RCC 7860 (cell line): ENCODE measurements at places on chromosomes 5 and 9.

DNA sequence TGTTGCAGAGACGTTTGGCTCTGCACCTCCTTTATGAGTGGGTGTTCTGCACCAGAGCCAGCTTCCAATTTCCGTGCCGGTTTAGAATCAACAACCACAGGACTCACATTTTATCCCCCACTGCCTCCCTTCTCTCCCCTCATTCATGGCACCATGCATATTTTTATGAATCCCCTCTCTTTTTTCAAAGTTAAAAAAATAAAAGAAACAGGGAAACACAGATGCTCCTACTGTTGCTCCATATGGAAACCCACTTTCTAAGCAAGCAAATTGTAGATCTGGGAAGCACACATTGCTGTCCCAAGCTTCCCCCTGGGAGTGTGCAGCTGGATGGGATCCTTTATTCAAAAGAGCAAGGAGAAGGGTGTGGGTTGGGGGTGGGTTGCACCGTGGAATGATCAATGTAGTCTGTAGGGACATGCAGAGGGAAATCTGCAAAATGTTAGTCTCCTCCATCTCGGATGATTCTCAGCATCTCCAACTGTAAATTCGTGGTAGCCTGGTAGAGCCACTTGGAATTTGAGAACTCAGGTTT, 410.0 kb upstream of the ADAMTSL1 start:
- no peak for DNase-seq

DNA sequence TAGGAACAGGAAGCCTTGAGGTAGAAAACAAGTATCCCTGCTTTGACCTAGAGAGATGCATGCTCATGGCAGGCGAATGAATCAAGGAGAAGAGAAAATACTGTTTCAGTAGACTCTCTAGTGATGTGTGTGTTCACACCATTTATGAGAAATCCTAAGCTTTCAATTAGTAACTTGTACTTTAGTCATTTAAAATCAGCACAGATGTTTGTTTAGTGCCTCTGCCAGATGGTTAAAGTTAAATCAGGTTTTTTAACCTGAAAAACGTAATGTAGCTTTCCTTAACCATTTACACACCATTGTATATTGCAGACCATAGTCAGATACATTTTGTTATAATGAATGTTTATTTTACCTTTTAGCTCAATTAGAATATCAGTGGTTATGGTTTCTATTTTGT, 5.0 kb downstream of the TJP2 start:
- DNase-seq = no peak

- no peak for DNase-seq
Observed at GRCh38 chr9:83981126-83981871, 694 bp downstream of the RMI1 start.

DNA sequence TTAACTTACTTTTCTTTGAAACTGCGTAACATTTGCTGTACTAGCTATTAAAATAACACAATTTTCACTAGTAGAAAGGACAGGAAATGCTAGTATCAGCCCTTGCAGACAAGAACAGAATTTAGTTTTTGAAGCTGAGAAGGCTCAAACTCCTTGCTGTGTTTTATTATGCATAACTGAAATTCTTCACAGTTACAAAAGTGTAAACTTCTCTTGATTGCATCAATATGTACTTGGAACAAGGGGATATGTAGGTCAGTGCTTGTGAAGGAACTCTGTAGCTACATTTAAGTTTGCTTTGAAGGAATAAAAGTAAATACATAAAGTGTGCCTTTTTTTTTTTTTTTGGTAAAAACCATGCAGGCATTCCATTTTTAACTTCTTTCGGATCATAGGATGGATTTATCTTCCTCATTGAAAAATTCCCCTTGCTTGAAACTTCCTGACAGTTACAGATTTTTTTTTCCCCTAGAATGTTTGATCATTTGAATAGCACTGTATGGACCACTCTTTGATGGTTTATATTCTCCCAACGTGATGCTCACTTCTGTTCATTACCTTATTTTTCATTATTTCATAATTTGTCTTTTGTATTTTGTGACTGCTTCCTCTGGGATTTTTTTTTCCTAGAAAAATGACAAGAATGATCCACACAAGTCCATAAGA, 94.9 kb upstream of the DAB2 start:
- DNase-seq = peak; percentile 52

DNA sequence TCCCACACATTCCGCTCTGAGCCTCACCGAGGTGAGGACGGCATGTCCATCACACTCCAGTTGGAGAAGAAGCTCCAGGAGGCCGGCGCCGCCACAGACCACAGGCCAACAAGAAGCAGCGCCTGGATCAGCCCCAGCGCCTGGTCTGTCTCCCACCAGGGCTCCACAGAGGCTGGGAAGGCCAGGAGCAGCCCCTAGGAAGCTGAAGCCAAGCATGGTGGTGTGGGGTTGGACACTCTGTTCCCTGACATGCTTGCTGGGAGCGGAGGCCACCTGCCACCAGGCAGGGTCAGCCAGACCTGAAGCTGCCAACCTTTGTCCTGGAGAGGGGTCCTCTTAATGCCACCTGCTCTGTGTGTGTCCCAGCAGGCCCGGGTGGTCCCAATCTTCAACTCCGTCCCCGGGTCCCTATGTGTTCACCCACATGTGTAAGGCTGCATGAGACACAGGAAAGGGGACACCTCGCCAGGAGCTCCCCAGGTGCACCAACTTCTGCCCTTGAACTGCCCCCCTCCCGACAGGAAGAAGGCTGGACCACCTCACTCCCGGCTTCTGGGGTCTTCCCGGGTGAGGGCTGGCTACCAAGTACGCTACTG, 140.1 kb upstream of the PPP1R26 start:
- DNase-seq = no peak

- DNase-seq = no peak
Observed at GRCh38 chr5:62737766-62738165, 159.1 kb downstream of the LRRC70 start.
